Kidney glomerular epithelial cell (primary cell): ENCODE measurements at places on chromosomes 6 and 20.

- no peak for DNase-seq
Observed at GRCh38 chr6:125294036-125294435, 7.7 kb downstream of the HDDC2 start.

GRCh38 chr6:25494469-25494868, 157.5 kb upstream of the SCGN start:
- no peak for DNase-seq

DNA sequence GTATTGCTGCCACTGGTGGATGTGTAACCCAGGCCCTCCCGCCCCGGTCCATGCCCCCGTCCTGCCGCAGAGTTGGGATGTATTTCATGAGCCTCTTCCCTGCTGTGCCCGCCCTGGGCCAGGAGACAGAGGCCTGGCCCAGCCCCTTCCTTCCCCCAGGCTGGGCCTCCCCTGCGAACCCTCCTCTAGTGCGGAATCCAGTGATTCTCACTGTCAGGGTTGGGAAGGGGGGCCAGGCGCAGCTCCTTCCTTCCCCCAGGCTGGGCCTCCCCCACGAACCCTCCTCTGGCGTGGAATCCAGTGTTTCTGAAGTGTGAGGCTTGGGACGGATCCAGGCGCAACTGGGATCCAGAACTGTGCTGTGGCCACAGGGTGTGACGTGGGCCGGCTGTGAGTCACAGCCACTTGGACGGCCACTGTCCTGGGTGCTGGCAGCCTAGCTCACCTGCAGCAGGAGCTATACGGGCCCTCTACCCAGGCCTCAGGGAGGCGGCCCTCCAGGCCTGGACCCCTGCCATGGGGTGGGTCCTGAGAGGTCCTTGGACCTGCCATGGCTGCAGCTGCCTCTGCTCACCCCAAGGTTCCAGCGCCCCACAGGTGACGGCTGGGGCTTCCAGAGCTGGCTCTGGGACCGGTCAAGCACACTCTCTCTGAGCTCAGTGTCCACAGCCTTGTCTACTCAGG, 28.3 kb downstream of the COL20A1 start:
- DNase-seq = no peak

DNA sequence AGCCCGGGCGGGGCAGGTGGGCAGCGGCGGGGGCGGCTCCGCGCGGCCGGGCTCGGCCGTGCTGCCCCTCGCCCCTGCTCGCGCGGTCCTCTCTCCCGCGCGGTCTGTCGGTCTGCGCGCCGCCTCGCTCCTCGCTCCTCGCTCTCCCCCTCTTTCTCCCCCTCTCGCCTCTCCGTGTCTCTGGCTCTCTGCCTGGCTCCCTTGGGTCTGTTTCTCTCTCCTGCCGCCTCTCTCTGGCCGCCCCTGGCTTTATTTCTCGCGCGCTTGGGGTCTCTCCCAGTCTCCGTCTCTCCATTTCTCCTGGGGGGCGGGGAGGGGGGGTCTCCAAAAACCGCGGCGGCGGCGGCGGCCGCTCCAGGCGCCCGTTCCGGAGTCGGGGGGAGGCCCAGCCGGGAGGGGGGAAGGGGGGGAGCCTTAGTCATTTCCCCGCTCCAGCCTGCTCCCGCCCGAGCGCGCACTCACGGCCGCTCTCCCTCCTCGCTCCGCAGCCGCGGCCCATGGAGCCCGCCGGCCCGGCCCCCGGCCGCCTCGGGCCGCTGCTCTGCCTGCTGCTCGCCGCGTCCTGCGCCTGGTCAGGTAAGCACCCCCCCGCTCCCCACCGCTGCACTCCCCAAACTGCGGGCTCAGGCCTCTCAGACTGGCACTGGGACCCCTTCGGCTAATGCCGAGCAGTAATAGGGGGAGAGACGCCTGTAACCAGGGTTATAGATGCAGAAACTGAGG, at the start of gene SIRPA:
Gene SIRPA (plus strand): TSS at position 457 of the 723 bp plus-strand sequence. CDS start 41 bp downstream, at position 498.
- peak; percentile 55 for DNase-seq

GRCh38 chr6:52640916-52641315, 30.0 kb upstream of the TMEM14A start:
- DNase-seq = no peak

- no peak for DNase-seq
Observed at GRCh38 chr6:159005436-159005835, 5.4 kb upstream of the RSPH3 start.

DNA sequence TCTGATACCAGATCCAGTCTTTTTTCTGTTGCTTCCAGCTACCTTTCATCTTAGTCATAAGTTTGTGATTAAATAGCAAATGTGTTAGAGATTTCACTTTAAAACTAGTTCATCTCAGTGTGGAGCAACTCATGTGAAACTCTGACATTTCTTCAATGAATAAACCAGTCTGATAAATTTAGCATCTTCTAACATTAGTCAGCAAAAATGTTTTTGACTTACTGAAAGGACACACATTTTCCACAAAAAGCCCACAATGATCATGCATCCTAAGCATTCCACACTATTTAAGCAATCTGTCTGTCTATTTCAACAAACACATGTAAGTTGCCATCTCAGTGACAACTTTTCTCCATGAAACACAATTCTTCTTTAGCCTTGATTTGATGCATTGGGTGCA, 222.2 kb upstream of the SLC35B3 start:
- no peak for DNase-seq

DNA sequence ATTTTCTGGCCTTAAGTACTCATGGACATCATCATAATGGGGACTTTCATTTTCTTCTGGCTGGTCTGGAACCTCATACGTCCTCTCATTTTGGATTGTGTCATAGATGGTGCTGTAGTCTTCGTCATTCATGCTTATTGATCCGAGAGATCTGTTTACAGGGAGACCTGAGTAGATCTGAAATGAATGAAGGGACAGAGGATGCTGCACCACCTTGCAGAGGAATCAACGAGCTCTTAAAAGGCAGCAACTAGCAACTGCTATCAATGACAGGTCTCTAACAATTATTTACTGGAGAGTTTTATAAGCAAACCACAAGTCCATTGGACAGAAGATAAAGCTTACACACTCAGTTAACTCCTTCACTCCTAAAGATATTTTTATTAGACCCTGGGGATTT, 49.7 kb upstream of the ENPP4 start:
- DNase-seq = no peak

DNA sequence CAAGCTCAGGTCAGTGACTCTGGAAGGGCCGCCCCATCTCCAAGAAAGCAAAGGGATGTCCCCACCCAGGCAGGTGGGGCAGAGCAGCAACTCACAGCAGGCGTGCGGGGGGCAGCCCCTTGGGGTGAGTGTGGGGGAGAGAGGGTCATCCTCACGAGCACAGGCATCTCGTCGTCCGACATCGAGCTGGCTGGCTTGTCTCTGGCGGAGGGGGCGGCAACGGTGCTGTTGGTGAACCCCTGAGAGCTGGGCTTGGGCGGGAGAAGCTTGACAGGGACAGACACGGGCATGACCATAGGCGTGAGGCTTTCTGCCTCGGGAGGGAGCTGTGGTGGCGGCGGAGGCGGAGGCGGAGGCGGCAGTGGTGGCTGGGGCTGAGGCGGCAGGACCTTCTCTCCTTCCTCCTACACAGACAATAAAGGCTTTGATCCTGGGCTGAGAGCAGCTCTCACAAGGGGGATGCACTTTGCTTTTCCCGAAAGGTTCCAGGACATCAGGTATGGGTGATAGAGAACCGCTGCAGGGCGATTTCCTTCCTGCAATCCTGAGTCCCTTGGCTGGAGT, 45.6 kb upstream of the MRPS10 start:
- DNase-seq = no peak

- no peak for DNase-seq
Observed at GRCh38 chr6:32849126-32849525, 4.4 kb downstream of the TAP1 start.

DNA sequence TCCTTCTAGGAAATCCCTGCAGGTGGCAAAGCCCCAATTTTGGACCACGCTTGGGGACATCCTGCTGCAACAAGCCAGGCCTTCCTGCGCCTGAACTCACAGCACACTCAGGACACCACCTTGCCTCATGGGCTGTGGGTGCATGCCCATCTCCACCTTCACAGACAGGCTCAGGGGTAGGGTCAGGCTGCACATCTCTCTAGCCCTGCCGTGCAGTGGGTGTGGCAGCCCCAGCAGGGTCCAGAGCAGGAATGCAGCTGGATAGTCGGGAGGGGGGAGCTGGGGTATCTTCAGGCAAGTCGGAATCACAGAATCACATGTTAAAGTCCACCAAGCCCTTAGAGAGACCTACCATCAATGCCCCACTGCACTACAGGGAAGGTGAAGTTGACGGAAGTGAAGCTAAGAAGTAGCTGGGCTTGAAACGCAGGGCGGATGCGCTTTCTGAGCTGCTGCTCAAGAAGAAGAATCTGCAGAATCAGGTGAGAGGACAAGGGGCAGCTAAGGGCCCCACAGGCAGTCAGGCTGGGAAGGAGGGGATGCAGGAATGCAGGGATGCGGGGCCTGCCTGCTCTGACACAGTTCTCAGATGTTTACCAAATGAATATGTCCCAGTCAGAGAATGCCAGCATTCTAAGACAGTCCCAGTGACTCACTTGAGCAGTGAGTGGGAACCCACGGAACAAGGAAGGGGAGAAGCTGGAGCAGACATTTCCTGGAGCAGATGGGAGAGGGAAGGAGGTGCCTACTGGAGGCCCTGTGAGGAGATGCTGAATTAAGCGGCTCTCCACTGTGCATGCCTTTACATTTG, 11.3 kb downstream of the SERPINB6 start:
- peak; percentile 68 for DNase-seq

DNA sequence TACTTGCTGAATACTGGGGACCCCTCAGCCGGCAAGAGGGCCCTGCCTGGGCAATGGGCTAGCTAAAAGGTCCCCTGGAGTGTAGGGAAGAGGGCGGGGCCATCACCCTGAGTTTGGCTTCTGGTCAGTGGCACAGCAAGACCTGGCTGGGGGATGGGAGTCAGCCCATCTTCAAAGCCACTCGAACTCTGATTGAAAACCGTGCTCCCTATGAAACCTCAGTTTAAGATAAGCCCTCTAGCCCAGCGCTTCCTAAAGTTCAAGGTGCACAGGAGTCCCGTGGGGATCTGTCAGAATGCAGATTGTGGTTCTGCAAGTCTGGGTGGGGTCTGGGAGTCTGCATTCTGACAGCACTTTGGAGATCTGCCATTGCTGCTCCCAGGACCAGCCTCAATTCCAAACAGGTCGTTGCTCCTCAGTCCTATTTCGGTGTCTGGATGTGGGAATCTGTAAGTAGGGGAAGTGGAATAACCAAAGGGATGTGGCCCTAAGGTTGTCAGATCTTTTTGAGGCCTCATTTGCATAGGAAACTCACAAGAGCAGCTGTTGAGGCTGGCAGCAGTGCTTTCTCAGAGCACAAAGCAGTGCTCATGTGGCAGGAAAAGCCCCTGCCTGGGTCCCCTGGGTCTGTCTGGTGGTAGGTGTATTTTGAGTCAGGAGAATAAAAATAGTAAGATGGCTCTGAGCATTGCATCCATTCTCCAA, 85.3 kb upstream of the SCP2D1 start:
- DNase-seq = no peak

DNA sequence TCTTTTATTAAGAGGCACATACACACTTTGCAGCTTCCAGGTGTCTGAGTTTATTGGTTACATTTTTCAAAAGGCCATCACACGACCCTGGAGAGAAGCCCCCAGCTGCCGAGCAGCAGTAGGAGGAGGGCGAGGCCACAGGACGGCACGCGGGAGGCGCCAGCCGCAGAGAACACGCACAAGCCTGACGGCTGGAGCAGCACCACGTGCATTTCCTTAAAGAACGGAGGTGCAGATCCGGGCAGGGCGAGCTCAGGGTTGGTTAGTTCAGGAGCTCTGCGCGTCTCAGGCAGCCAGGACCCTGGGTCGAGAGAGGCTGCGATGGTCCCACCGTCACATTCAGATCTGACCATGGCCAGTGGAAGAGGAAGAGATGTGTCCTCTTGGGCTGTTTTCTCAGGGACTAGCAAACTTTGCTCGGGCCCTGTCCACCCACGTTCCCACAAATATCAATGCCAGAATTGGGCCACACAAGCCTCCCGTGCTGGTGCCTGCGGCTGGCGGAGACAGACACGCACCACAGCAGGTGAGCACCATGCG, 121.4 kb upstream of the AFDN start:
- no peak for DNase-seq

DNA sequence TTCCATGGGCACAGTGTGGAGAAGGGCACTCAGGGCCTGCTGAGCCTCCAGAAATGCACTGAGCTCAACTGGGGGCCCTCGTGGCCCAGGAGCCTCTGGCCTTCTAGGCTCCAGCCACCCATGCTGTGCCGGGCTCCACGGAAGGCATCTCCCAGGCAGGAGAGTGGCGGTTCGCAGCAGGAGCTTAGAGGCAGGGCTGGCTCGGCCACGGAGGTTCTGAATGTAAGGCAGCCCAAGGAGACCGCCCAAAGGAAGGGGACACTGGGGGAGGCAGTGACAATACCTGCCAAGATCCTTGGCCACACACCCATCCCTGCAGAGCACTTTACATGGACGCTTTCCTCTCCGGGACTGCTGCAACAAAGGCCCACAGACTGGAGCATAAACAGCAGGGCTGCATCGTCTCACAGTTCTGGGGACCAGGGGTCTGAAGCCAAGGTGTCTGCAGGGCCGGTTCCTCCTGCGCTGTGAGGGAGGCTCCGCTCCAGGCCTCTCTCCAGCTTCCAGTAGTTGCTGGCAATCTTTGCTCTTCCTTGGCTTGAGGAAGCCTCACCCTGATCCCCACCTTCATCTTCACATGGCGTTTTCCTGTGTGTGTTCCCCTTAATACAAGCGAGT, 128.2 kb upstream of the CDH4 start:
- DNase-seq = no peak

- DNase-seq = no peak
Observed at GRCh38 chr6:111030008-111031007, 48.5 kb downstream of the RPF2 start.

GRCh38 chr20:21804802-21805201, 99.3 kb downstream of the PAX1 start:
- DNase-seq = no peak

DNA sequence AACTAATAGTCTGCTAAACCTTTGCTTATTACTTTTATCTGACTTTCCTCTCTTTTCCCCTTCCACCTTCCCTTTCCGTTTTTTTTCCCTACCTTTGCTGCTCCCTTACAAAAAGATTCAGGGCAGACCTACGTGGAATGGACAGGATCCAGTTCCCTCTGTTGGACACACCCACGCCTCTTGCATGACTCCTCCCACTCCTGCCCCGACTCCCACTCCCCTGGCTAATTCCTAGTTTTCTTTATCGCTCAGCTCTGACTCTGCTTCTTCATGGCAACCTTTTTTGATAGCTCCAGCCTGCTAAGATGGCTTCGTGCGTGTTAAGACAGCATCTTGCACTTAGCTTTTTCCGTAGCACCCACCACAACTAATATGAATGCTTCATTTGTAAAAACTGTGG, 715.6 kb upstream of the NRSN1 start:
- no peak for DNase-seq

GRCh38 chr20:46649650-46649949, 1.7 kb downstream of the SLC13A3 start:
- no peak for DNase-seq
